ENCODE measurements at places on chromosomes 11 and 22.

- no peak for DNase-seq
- H3K4me1 ChIP-seq: peaks cover 42% of the 10 kb centered on the region
- no peak overlapping the region for H3K4me3 ChIP-seq
- H3K27me3 ChIP-seq: no peaks in the 10 kb centered on the region
- H3K27ac ChIP-seq: no peak overlapping the region
- H3K36me3 ChIP-seq: no peaks in the 10 kb centered on the region
Measured at GRCh38 chr22:28980326-28980725, 81.3 kb downstream of the C22orf31 start.

GRCh38 chr11:58650496-58650895 lies 28.0 kb downstream of the CNTF start:
- no peaks in the 10 kb centered on the region for H3K27me3 ChIP-seq
- no peak for DNase-seq
- no peaks in the 10 kb centered on the region for H3K4me1 ChIP-seq
- H3K27ac ChIP-seq: no peak overlapping the region

DNA sequence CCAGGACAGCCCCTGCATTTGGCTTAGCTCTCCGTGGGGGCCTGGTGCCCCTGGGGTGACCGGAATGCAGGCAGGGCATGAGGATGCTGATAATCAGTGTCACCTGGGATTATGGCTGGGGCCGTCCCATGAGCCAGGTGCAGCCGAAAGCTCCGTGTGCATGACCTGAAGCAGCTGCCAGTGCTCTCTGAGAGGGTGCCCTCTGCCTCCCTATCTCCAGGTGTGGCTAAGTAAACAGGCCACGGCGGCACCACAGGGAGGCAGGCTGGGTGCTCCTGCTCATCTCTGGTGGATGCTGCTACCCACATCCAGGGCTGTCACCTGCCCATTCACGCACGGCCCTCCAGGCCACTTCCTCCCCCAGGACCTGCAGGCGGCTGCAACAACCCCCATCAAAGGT lies 29.8 kb downstream of the DUSP8 start:
- no peak overlapping the region for H3K27ac ChIP-seq
- peaks cover 23% of the 10 kb centered on the region for H3K27me3 ChIP-seq
- DNase-seq: no peak
- H3K4me3 ChIP-seq: no peak overlapping the region
- H3K4me1 ChIP-seq: no peaks in the 10 kb centered on the region

- H3K4me3 ChIP-seq: no peak overlapping the region
- no peak overlapping the region for H3K27ac ChIP-seq
- H3K27me3 ChIP-seq: no peaks in the 10 kb centered on the region
- H3K4me1 ChIP-seq: no peaks in the 10 kb centered on the region
Measured at GRCh38 chr11:94958121-94958696, 15.1 kb downstream of the CWC15 start.

- peaks cover 49% of the 10 kb centered on the region for H3K4me1 ChIP-seq
- H3K27me3 ChIP-seq: no peaks in the 10 kb centered on the region
- peak overlapping the region; percentile 100 for H3K27ac ChIP-seq
- peaks cover 9% of the 10 kb centered on the region for H3K36me3 ChIP-seq
- H3K4me3 ChIP-seq: peak overlapping the region; percentile 94
Measured at GRCh38 chr11:35622070-35622469, 3.8 kb downstream of the FJX1 start.

DNA sequence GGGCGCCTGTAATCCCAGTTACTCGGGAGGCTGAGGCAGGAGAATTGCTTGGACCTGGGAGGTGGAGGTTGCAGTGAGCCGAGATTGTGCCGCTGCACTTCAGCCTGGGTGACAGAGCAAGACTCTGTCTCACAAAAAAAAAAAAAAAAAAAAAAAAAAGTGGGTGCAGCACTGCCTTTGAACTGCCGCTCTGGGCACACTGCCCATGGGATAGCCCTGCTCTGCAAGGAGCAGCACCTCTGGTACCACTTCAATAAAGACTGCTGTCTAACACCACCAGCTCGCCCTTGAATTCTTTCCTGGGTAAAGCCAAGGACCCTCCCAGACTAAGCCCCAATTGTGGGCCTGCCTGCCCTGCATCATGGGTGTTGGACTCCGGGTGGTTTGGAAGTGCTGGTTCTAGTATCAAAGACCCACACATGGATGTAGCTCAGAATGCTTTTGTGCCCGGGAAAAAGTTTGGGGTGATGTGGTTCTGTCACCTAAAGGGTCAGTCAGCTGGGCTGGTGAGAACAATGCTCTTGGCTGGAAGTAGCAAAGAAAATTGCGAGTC lies 444.3 kb downstream of the TBC1D22A start:
- no peak overlapping the region for H3K27ac ChIP-seq
- no peak for DNase-seq
- no peaks in the 10 kb centered on the region for H3K4me1 ChIP-seq
- H3K27me3 ChIP-seq: no peaks in the 10 kb centered on the region
- H3K36me3 ChIP-seq: no peaks in the 10 kb centered on the region
- no peak overlapping the region for H3K4me3 ChIP-seq

GRCh38 chr11:84236436-84236835 lies 950.3 kb upstream of the CCDC90B start:
- no peak for DNase-seq
- H3K27me3 ChIP-seq: no peaks in the 10 kb centered on the region
- H3K4me3 ChIP-seq: no peak overlapping the region
- no peaks in the 10 kb centered on the region for H3K4me1 ChIP-seq

GRCh38 chr11:64519541-64519940 lies 71.5 kb upstream of the SLC22A12 start:
- no peak overlapping the region for H3K27ac ChIP-seq
- no peak overlapping the region for H3K4me3 ChIP-seq
- no peak for DNase-seq
- peaks cover 4% of the 10 kb centered on the region for H3K27me3 ChIP-seq
- no peaks in the 10 kb centered on the region for H3K4me1 ChIP-seq

GRCh38 chr11:80722629-80723028 lies 1281.8 kb upstream of the TENM4 start:
- no peak overlapping the region for H3K4me3 ChIP-seq
- no peaks in the 10 kb centered on the region for H3K27me3 ChIP-seq
- no peaks in the 10 kb centered on the region for H3K36me3 ChIP-seq

GRCh38 chr11:9351321-9351881 lies 33.1 kb upstream of the IPO7 start:
- no peaks in the 10 kb centered on the region for H3K27me3 ChIP-seq
- H3K27ac ChIP-seq: no peak overlapping the region
- no peak overlapping the region for H3K4me3 ChIP-seq
- H3K4me1 ChIP-seq: no peaks in the 10 kb centered on the region
- no peak for DNase-seq

DNA sequence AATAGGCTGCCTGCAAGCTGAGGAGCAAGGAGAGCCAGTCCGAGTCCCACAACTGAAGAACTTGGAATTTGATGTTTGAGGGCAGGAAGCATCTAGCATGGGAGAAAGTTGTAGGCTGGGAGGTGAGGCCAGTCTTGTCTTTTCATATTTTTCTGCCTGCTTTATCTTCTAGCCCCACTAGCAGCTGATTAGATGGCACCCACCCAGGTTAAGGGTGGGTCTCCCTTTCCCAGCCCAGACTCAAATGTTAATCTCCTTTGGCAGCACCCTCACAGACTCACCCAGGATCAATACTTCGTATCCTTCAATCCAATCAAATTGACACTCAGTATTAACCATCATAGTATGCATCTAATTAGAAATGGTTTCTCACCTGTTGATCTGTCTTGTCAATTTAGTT lies 5.0 kb upstream of the COX8A start:
- H3K4me1 ChIP-seq: no peaks in the 10 kb centered on the region
- H3K27ac ChIP-seq: no peak overlapping the region
- DNase-seq: no peak
- no peaks in the 10 kb centered on the region for H3K27me3 ChIP-seq
- no peaks in the 10 kb centered on the region for H3K36me3 ChIP-seq

GRCh38 chr11:123608371-123608770 lies 46.1 kb downstream of the SCN3B start:
- H3K27me3 ChIP-seq: no peaks in the 10 kb centered on the region
- H3K4me3 ChIP-seq: no peak overlapping the region
- H3K4me1 ChIP-seq: no peaks in the 10 kb centered on the region
- no peaks in the 10 kb centered on the region for H3K36me3 ChIP-seq
- H3K27ac ChIP-seq: no peak overlapping the region

- H3K36me3 ChIP-seq: peaks cover 86% of the 10 kb centered on the region
- H3K4me3 ChIP-seq: no peak overlapping the region
- peak overlapping the region; percentile 93 for H3K27ac ChIP-seq
- DNase-seq: no peak
- H3K4me1 ChIP-seq: peaks cover 67% of the 10 kb centered on the region
- no peaks in the 10 kb centered on the region for H3K27me3 ChIP-seq
Measured at GRCh38 chr11:128491195-128491936, 96.0 kb downstream of the ETS1 start.

GRCh38 chr11:44127130-44127529 lies 31.7 kb downstream of the EXT2 start:
- no peaks in the 10 kb centered on the region for H3K27me3 ChIP-seq
- H3K4me3 ChIP-seq: no peak overlapping the region
- H3K36me3 ChIP-seq: peaks cover 60% of the 10 kb centered on the region
- no peaks in the 10 kb centered on the region for H3K4me1 ChIP-seq

DNA sequence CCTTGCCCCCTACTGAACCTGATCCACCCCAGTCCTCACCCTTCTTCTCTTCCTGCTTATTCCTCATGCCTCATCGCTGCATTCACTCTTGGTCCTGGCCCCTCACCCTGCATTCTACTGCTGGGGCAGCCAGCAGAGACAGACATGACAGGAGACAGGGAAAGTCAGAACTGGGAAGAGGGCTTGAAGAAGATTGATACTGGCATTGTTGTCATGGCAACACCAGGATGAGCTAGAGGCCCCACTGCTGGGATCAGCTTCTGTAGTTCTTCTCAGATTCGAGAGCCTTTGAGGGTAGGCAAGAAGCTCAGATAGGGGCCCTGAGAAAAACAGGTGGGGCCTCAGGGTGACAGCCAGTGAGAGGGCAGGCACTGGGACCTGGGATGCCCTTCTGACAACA lies 264.3 kb downstream of the MIAT start:
- DNase-seq: no peak
- H3K4me1 ChIP-seq: no peaks in the 10 kb centered on the region
- H3K4me3 ChIP-seq: no peak overlapping the region
- H3K27me3 ChIP-seq: no peaks in the 10 kb centered on the region

- peak overlapping the region; percentile 39 for H3K4me3 ChIP-seq
- peak overlapping the region; percentile 30 for H3K27ac ChIP-seq
- peaks cover 4% of the 10 kb centered on the region for H3K4me1 ChIP-seq
- H3K27me3 ChIP-seq: no peaks in the 10 kb centered on the region
- DNase-seq: no peak
- no peaks in the 10 kb centered on the region for H3K36me3 ChIP-seq
Measured at GRCh38 chr11:126061707-126062678, 673 bp downstream of the CDON start.

DNA sequence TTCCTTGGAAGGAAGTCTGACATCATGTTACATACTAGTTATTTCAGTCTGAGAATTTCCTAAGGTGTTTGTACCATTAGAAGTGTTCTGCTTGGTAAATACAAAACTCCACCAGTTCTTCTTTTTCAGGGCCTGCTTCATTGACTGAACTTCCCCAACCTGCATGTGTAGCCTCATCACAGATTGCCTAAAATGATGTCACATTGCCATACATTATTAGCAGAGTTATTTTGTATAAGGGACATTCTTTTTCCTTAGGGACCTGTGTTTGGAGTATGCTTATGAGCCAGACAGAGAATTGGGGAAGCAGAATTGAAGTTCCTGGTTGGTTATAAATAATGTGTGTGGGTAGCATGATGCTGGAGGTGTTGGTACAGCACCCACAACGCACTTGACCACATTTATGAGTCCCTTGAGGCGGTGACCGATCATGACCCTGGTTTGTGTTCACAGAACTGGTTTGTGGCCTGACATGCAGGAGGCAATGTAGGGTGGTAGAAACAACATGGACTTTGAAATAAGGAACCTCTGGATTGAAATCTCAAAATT lies 16.4 kb upstream of the MMP7 start:
- no peak overlapping the region for H3K4me3 ChIP-seq
- H3K27ac ChIP-seq: no peak overlapping the region
- no peaks in the 10 kb centered on the region for H3K4me1 ChIP-seq
- H3K36me3 ChIP-seq: no peaks in the 10 kb centered on the region
- H3K27me3 ChIP-seq: no peaks in the 10 kb centered on the region

- H3K4me1 ChIP-seq: no peaks in the 10 kb centered on the region
- no peak overlapping the region for H3K27ac ChIP-seq
- DNase-seq: no peak
- H3K36me3 ChIP-seq: no peaks in the 10 kb centered on the region
- no peaks in the 10 kb centered on the region for H3K27me3 ChIP-seq
Measured at GRCh38 chr11:79332017-79332416, 108.8 kb downstream of the TENM4 start.

DNA sequence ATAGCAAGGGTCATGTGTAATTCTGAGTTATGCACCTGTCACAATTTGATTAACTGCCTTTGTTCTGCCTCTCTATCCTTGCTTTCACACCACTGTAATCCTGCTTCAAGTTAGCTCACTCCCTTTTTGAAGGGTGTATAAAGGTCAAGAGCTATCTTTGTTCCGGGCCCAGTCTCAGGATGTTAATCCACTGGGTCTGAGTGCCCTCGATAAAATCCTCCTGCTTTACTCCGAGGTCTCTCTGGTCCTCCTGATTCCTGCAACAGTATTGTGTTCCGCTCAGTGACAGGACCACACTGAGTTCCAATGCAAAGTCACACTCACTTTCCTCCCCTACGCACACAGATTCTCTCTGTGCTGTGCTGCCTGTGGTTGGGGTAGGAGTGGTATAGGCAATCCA lies 186.5 kb downstream of the DYNC2H1 start:
- no peaks in the 10 kb centered on the region for H3K4me1 ChIP-seq
- H3K27ac ChIP-seq: no peak overlapping the region
- H3K27me3 ChIP-seq: no peaks in the 10 kb centered on the region
- H3K36me3 ChIP-seq: peaks cover 26% of the 10 kb centered on the region

DNA sequence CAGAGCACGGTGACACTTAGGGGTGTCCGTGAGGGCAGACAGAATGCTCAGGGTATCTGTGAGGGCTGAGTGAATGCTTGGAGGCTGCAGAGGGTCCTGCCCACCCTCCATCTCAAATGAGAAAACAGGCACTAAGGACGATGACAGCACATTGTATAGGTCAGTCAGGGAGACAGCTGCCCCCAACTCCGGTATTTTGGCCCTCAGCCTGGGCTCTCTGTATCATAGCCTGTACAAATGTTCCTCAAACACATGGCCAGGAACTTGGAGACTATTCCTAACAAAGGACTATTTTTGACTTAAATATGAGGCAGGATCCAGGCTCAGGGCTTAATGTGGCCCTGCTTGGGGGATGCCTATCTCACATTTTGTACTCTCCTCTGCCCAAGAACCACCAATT lies 145.4 kb downstream of the OPCML start:
- no peak for DNase-seq
- no peaks in the 10 kb centered on the region for H3K4me1 ChIP-seq
- no peak overlapping the region for H3K27ac ChIP-seq
- H3K36me3 ChIP-seq: no peaks in the 10 kb centered on the region

DNA sequence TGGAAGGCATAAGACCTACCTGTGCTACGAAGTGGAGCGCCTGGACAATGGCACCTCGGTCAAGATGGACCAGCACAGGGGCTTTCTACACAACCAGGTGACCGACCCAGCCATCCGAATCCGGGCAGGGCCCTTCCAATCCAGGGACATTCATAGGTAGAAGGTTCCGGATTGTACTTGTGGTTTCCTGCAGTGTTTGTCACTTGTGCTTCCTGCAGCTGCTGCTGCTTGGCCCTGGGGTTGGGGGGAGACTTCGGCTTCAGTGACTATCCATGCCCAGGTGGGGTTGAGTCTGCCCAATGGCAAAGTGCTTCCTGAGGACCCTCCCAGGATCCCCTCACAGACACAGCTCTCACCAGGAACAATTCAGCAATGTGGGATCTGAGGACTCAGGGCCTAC lies 2.2 kb downstream of the APOBEC3A start:
- no peak for DNase-seq
- H3K4me3 ChIP-seq: no peak overlapping the region
- H3K36me3 ChIP-seq: no peaks in the 10 kb centered on the region
- no peaks in the 10 kb centered on the region for H3K4me1 ChIP-seq

GRCh38 chr11:73872749-73873357 lies 3.8 kb downstream of the COA4 start:
- H3K36me3 ChIP-seq: peaks cover 43% of the 10 kb centered on the region
- DNase-seq: no peak
- no peak overlapping the region for H3K4me3 ChIP-seq
- H3K4me1 ChIP-seq: peaks cover 10% of the 10 kb centered on the region

Data from RWPE2 (cell line).